NCI-H2081 (cell line): ENCODE measurements at places on chromosomes 7 and 10.

- no peak for DNase-seq
These were observed 150.2 kb downstream of the SEC23IP start for GRCh38 chr10:120042705-120043104.

- no peak for DNase-seq
These were observed 174.7 kb upstream of the LYZL1 start for GRCh38 chr10:29114141-29114540.

DNA sequence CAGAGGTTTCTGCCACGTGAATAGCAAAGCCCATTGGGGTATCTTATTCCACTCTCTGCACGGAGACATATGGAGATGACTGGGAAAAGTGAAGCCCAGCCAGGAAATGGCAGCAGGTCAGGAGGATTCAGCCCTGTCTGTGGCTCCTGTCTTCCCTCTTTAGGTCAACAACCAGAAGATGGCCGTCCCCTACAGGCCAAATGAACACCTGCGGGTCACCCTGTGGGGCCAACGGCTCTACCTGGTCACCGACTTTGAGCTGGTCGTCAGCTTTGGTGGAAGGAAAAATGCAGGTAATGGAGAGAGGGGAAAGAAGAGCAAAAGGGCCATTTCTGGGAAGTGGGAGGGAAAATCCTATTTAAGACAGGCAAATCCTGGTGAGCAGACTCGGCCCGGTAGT, 38.3 kb downstream of the EPHB4 start:
- no peak for DNase-seq

DNA sequence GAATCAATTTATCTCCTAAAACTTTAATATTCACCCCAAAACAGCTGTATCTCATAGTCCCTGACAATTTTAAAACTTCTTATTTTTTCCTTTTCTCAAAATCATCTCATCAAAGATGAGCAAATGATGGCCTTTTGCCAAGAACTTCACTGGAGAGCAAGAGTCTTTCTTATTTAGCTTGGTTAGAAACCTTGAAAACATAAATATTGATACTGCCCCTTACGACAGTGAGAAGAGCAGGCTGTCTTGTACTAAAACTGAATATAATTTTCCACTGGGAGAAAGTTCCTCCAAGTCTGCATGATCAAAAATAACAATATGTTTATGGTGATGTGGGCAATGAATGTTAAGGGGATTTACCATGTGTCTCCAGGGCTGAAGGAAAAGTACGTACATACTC, 109.0 kb downstream of the COL28A1 start:
- no peak for DNase-seq

GRCh38 chr7:100485471-100485876, 1.7 kb downstream of the NYAP1 start:
- no peak for DNase-seq

DNA sequence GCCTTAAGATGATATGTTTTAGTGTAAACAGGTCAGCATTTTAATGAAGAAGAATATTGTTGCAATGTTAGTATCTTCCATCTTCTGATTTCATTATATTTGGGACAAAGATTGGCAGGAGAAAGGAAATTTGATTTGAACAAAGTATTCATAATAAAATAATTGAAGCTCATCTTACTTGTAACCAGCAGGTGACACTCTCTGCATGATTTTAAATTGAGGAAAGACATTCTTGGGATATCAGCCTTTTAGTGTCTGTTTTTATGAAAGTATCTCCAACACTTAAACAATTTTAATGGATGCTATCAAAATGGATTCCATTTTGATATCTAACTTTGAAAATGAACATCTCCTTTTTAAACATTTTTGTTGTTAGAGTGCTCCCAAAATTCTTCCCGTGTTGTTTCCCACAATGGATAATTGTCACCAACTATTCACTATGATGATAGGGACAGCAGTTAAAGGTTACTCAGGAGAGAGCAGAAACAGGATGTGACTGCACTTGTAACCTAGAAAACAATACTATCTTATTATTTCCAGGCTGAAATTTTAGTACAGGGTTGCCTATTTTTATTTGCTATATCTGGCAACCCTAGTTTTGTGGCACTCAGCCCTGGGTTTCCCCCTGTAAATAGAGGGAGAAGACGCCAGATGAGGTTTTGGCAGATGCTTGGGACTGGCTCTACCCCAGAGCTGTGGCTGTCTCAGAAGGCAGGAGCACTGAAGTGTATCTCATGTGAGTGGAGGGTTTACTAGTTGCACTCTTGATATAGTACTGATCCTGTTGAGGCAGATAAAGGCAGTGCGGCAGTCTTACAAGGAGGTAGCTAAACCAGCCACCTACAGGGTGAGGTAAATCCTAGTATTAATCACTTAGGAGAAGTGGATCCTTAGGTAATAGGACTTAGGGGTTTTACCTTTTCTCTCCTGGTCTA, 31.0 kb upstream of the ABCB4 start:
- peak; percentile 30 for DNase-seq

DNA sequence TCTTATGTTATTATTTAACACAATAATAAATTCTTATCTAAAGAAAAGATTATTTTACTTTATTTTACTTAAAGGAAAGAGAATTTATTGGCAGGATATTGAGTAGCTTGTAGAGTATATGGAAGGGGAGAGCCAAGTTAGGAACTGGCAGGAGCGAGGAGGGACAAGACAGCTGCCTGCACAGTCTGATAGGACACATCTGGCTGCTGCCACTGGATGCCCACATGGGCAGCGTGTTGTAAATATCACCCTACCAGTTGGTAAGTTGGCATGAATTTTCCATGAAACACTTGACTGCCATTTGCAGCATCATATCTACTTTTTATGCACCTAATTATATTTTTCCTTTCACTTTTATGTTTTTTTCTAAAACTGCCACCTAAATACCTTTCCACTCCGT, 19.6 kb downstream of the SRI start:
- DNase-seq, result no peak

DNA sequence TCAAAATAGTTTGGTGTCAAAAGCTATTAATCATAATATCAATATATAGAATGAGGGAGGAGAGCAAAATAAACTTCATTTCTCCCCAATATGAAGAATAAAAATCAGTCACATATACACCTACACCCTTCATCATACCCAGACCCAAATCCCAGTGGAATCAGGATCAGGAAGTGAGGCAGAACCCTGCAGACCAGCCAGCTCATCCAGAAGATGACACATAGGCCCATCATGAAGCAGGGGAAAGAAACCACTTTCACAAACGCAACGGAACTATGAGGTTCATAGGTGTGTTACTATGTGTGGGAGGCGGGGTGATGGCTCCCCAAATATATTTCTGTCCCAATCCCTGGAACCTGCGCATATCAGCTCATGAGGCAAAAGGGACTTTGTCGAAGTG, 89.0 kb downstream of the RSU1 start:
- no peak for DNase-seq
